ENCODE measurements at places on chromosomes 3 and 15.

- DNase-seq: peak; percentile 9
Observed at GRCh38 chr3:127865941-127866340, 43.6 kb upstream of the MGLL start.

GRCh38 chr3:122944671-122945161 lies 82.8 kb downstream of the SEMA5B start:
- no peak for DNase-seq

- DNase-seq: peak; percentile 68
Observed at GRCh38 chr3:27216955-27217552, 152.1 kb downstream of the NEK10 start.

DNA sequence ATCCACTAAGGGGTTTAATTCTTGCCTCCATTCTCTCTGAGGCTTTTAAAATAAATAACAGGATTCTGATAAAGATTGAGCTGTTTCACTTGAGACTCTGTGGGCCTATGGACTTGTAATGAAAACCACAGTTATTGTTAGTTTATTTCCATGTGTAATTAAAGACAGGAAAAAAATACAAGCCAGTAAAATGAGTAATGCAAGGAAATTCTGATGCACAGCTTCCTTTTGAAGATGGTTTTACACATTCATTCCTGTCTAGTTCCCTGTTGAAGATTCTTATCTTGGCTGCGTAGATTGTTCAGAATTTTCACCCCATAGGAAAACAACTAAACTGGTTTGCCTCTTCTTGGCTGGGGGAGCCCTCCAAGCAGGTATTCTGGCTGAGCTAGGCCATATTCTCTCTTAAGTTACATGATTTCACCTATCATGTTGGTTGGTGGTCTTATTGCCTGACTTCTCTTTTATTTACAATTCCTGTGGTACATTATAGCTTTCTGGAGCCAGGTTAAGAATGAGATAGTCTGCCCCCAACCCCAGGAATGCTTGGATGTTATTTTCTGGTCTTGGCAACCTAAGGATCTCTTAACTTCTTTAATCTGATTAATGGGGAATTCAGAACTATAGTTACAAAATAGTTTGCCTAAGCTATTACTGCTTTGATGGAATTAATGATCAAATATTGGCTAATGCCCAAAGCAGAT lies 67.6 kb downstream of the MITF start:
- DNase-seq: peak; percentile 64

GRCh38 chr3:123449997-123450604 lies 1.2 kb upstream of the ADCY5 start:
- no peak for DNase-seq

DNA sequence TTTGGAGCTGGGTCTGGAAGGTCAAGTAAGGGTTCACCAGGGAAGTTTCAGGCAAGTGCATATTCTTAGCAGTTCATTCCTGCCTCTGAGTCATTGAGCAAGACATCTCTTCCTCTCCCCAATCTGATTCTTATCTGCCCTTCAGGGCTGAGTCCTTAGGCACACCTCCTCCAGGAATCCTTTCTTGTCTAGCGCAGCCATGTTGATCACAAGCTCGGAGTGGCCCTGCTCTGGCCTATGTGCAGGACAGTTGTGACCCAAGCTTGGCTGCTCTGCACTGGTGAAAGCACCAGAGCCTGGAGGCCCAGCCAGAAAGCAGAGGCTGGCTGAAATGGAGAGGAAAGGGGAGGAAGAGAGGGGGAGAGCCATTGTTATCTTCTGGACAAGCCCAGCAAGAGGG lies 30.9 kb upstream of the MRPS22 start:
- DNase-seq: peak; percentile 40

- no peak for DNase-seq
Observed at GRCh38 chr3:112374333-112374734, 41.4 kb downstream of the CD200 start.

DNA sequence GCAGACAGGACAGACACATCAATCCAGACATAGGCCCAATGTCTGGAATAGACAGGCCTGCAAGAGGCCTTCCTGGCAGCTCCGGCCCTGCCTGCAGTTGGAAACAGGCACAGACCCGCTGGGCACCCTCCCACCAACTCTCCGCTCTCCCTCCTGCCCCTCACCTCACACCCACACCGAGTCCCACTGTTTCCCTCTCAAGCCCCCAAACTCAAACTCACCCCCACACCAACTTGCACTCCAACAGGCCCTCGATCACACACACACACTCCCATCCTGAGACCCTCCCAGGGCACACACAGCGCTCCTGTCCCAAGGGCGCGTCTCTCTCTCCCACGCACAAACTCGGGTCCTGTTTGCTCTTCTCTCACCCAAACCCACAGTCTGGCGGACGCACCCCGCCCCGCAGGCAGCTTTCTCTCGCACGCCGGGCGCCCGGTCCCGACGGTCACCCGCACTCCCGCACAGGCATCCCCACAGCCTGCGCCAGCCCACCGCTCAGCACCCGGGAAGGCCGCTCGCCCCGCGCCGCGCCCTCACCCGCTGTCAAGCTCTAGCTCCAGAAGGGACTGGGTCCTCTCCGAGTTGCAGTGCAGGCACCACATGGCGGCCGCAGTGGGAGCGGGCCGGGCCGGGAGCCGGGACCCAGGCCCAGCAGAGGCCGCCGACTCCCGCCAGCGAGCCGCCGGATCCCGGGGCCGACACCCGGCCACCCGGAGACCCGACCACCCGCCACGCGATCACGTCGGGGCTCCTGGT lies 106.2 kb downstream of the IQSEC1 start:
- peak; percentile 42 for DNase-seq

GRCh38 chr3:12628813-12629212 lies 35.1 kb downstream of the RAF1 start:
- DNase-seq: no peak

All from lung microvascular endothelial cell (primary cell).